H1 (cell line): ENCODE measurements at places on chromosomes 3 and 15. TPM values are rescaled to one million over a fixed set of nuclear protein-coding genes. Genes with fewer than 3 reads are reported as not detected.
A peak's percentile ranks its signal among the peaks of the same experiment; 100 is the strongest.

DNA sequence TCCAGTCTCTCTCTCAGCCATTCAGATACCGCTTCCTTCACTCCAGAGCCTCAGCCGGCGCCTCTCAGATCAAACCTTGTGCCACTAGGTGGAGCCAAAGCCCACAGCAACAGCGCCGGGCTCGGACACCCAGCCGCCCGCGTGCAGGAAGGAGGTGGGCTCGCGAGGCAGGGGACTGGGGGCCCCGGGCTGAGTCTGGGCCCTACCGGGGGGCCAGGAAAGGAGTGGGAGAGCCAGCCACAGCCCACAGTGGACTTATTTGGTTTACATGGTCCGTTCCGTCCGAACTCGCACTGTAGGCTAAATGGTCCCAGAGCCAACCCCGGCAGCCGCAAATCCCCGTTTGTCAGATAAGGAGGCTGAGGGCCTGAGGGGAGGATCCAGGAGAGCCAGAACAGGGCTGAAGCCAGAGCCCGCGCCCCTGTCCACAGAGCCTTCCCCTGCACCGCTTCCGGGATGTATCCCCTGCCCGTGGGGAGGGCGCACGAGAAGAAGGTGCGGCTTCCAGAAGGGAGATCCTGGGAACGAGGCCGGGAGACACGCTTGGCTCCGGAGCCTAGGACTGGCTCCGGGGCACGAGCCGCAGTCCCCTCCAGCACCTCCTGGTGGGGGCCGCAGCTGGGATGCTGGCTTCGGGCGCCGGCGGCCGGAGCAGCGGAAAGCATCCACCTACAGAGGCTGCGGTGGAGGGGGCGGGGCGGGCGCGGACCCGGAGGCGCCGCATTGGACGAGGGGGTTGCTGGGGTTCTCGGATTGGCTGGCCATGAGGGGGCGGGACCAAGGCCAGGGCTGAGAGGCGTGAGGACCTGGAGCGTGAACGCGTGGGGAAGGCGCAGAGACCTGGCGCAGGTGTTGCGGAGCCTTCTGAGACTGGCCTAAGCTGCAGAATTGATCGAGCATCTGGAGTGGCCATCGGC lies 6.5 kb upstream of the CYP11A1 start:
- H3K4me3 ChIP-seq = peak overlapping the region; percentile 64
- DNase-seq = peak; percentile 79
- no peaks in the 10 kb centered on the region for H3K36me3 ChIP-seq
- H3K4me1 ChIP-seq = peaks cover 15% of the 10 kb centered on the region
- no peak overlapping the region for H3K27ac ChIP-seq

CLRN1 gene
- total RNA-seq = 0.35 and 0.59 TPM in 2 replicates

- H3K4me3 ChIP-seq = no peak overlapping the region
- no peak overlapping the region for H3K27ac ChIP-seq
- H3K4me1 ChIP-seq = peaks cover 14% of the 10 kb centered on the region
- H3K36me3 ChIP-seq = no peaks in the 10 kb centered on the region
- H3K27me3 ChIP-seq = no peaks in the 10 kb centered on the region
These were observed 26.5 kb downstream of the NANOGP8 start for GRCh38 chr15:35058534-35059054.

GRCh38 chr3:111915905-111916304 lies 56.8 kb downstream of the PHLDB2 start:
- no peaks in the 10 kb centered on the region for H3K36me3 ChIP-seq
- H3K4me1 ChIP-seq = peaks cover 3% of the 10 kb centered on the region; the same call in 1 of the 2 replicates
- H3K27me3 ChIP-seq = peaks cover 25% of the 10 kb centered on the region
- H3K4me3 ChIP-seq = no peak overlapping the region

DNA sequence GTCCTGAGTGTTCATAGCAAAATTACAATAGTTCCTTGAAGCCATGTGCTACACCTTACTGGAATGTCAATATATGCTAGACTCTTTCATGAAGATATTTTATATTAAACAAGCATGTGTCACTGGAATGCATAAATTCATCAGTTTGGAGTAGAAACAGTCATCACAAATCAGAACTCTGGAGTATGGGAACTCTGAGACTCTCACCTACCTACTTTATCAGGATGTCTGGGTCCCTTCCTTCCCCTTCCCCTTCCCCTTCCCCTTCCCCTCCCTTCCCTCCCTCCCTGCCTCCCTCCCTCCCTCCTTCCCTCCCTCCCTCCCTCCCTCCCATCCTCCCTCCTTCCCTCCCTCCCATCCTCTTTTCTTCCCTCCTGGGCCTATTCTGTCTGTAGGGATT lies 144.7 kb upstream of the PEX5L start:
- DNase-seq = no peak
- no peak overlapping the region for H3K27ac ChIP-seq
- no peaks in the 10 kb centered on the region for H3K27me3 ChIP-seq
- no peaks in the 10 kb centered on the region for H3K4me1 ChIP-seq
- no peaks in the 10 kb centered on the region for H3K36me3 ChIP-seq

DLL4 gene
- 0.48 and 0.60 TPM in 2 replicates for total RNA-seq

- no peak overlapping the region for H3K4me3 ChIP-seq
- H3K4me1 ChIP-seq = no peaks in the 10 kb centered on the region
- H3K27ac ChIP-seq = no peak overlapping the region
- no peaks in the 10 kb centered on the region for H3K36me3 ChIP-seq
These were observed 29.8 kb downstream of the GOLGA8S start for GRCh38 chr15:23384371-23384770.

DCLK3 gene
- 0.63 and 0.69 TPM in 2 replicates for total RNA-seq

CFAP20DC gene
- 2.0 and 2.8 TPM in 2 replicates for total RNA-seq

GRCh38 chr3:192897005-192897404 lies 20.7 kb downstream of the MB21D2 start:
- no peak overlapping the region for H3K27ac ChIP-seq
- H3K4me1 ChIP-seq = peaks cover 11% of the 10 kb centered on the region
- no peaks in the 10 kb centered on the region for H3K36me3 ChIP-seq
- no peaks in the 10 kb centered on the region for H3K27me3 ChIP-seq

- no peaks in the 10 kb centered on the region; the same call in 1 of the 2 replicates for H3K36me3 ChIP-seq
- peak; percentile 10 for DNase-seq
- H3K4me3 ChIP-seq = no peak overlapping the region
- no peaks in the 10 kb centered on the region for H3K27me3 ChIP-seq
These were observed 48.4 kb upstream of the SEC22A start for GRCh38 chr3:123153125-123154019.

FAM107A gene
- 0.57 and 0.65 TPM in 2 replicates for total RNA-seq

DPPA4 gene
- 734 and 772 TPM in 2 replicates for total RNA-seq

GRCh38 chr3:50749822-50750221 lies 75.1 kb downstream of the DOCK3 start:
- H3K4me1 ChIP-seq = no peaks in the 10 kb centered on the region
- H3K4me3 ChIP-seq = no peak overlapping the region
- H3K27ac ChIP-seq = no peak overlapping the region
- no peak for DNase-seq
- H3K27me3 ChIP-seq = no peaks in the 10 kb centered on the region

FBXL22 gene
- 0.47 and 0.54 TPM in 2 replicates for total RNA-seq
